ENCODE measurements at places on chromosomes 3 and 15.
A peak's percentile ranks its signal among the peaks of the same experiment; 100 is the strongest.

- no peak for DNase-seq
These were observed 448.0 kb downstream of the FOXP1 start for GRCh38 chr3:71135373-71136088.

- no peak for DNase-seq
These were observed 61.9 kb downstream of the SERP1 start for GRCh38 chr3:150484410-150484809.

- no peak for DNase-seq
These were observed 39.8 kb upstream of the SPRED1 start for GRCh38 chr15:38212729-38213351.

GRCh38 chr15:73990250-73991005, 1.7 kb downstream of the STOML1 start:
- DNase-seq: peak; percentile 14

- no peak for DNase-seq
These were observed 282.1 kb downstream of the RPLP1 start for GRCh38 chr15:69734699-69735098.

DNA sequence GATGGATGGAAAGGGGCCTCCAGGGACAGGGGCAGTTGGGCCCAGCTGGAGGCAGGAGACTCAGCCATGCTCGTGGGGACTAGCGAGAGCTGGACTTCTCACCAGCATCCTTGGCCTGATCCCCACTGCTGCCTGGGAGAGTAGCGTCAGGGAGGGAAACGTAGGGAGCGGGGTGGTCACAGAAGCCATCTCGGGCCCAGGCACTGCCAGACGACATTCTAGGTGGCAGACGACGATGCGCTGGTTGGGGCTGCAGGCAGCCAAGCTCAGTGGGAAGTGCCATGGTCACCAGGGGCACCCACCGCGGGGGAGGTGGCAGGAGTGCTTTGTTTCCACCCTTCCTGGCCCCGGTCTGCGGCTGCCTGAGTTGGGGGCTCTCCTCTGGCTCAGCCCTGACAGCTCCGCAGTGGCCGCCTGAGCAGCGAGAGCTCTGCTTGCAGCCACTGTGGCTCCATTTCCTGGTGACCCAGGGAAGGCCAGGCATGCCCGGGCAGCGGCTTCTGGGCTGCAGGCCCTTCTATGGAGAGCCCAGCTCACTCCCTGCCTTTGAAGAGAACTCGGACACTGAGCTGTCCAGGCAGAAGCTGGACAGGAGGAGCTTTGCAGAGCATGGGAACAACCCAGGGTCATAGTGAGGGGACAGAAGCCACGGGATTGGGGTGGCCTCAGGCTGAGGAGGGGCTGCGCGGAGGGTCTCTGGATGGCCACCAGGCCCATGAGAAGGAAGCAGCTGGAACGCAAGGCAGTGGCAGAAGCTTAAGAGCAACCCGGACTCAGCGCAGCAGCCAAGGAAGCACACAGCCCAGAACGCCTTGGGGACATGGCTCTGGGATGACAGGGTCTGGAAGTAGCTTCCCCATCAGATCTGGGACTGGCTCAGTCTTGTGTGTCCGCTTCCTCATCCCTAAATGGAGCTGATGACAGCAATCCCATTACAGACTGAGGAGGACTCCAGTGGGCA, 30.8 kb downstream of the KLHL25 start:
- DNase-seq: no peak

- no peak for DNase-seq
These were observed at the start of gene GPR27 for GRCh38 chr3:71753701-71754609. GPR27 (plus strand) TSS chr3:71753855; CDS start chr3:71754050, 195 bp downstream.

- DNase-seq: no peak
These were observed 20.7 kb upstream of the ERC2 start for GRCh38 chr3:56488812-56489600.

- DNase-seq: no peak
These were observed 164.8 kb downstream of the ERC2 start for GRCh38 chr3:56303487-56303886.

DNA sequence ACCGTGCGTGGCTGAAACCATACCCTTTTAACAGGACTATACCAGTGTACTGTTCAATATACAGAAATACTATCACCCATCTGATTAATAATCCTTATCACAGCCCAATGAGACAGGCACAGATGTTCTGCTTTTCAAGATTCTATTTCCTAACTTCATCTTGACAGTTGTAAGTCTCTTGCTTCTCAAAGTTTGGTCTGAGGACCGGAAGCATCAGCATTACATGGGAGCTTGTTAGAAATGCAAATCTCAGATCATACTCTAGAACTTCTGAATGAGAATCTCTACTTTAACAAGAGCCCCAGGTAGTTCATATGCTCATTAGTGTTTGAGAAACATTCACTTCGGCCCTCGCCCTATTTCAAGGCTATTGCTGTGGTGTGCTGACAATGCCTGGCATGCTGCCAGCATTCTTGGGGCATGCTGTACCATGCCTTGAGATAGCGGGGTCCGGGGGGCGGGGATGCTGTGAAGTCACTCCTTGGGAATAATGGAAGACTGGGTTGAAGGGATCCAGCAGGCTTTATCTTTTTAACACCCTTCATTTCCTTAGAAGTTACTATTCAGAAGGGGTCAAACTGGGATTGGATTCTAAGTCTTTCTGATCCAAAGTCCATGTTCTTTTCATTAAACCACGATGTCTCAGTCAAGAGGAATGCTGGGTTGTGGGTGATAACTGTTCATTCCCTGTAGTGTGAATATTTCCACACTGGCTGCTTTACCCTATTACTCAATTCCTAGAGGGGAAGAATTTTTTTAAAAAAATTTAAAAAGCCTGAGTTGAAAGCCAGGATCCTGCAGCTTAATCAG, 194.7 kb downstream of the LPP start:
- no peak for DNase-seq

DNA sequence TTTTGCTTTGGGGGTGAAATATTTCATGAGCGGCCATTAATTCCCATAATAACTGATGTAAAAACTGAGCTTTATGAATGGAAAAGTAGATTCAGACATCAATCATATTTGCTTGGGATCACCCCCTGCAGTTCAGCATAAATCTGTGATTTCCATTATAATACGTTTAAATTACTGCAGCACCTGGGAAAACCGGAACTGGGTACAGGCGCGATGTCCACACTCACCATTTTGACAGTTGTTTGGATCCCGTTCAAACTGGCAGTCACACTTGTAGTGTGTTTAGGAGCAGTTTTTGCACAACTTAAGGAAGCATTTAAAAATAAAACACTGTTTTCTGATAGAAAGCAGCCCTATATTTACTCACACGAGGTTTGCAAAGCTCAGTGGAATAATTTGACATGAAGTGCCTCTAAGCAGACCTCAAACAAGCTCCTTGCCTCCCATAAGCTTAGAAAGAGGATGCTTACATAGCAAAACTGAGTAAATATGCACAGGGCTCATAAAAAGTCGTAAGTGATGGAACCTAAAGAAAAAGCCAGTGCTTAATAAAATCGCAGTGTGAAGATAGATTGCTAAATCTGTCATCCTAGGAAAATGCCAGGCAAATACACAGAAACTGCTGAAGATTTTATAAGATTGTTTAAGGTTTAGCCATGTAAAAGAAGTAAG, 377.6 kb downstream of the PTPRG start:
- DNase-seq: no peak

DNA sequence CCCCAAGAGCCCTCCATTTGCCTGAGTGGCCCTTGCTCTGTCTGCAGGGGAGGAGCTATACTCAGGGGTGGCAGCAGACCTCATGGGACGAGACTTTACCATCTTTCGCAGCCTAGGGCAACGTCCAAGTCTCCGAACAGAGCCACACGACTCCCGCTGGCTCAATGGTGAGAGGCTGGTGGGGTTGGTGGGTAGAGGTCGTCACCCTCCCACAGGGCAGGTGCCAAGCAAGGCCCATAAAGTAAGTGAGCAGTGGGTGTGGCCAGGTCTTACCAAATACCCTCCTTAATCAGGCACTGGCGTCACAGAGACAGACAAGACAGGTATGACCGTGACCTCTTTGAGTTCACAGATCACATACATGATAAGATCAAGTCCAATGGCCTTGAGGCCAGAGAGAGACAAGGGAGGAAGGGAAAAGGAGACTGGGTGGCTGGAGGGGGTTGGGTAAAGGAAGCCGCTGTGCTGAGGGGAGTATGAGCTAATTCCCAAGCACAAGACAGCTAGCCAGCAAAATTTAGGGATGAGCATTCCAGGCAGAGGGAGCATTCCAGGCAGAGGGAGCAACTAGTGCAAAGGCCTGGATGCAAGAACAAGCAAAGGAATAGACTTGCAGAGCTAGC, 2.5 kb downstream of the SEMA3B start:
- no peak for DNase-seq

GRCh38 chr3:54062546-54062945, 59.8 kb upstream of the CACNA2D3 start:
- no peak for DNase-seq

DNA sequence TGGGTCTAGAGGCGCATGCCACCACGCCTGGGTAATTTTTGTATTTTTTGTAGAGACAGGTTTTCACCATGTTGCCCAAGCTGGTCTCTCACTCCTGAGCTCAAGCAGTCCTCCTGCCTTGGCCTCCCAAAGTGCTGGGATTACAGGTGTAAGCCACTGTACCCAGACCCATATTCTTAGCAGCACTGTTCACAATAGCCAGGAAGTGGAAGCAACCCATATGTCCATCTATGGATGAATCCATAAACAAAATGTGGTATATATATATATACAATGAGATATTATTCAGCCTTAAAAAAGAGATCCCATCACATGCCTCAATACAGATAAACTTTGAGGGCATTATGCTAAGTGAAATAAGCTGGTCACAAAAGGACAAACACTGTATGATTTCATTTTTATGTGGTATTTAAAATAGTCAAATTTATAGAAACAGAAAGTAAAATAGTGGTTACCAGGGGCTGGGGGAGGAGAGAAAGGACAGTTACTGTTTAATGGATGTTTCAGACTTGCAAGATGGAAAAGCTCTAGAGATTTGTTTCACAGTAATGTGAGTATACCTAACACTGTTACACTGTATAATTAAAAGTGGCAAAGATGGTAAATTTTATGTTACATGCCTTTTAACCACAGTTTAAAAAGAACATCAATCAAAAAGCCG, 35.7 kb upstream of the GRAMD1C start:
- DNase-seq: no peak

Data from hematopoietic multipotent progenitor cell treated with erythropoietin and hydrocortisone succinate and interleukin-3 and kit ligand, for 17 days (in vitro differentiated cells).